ENCODE measurements at places on chromosomes 16 and 17.
A peak's percentile ranks its signal among the peaks of the same experiment; 100 is the strongest.

- peak; percentile 88 for DNase-seq
Observed at GRCh38 chr16:3020247-3020603, at the start of gene TNFRSF12A. Gene TNFRSF12A (plus strand): TSS chr16:3020368. CDS start chr16:3020398, 30 bp downstream.

DNA sequence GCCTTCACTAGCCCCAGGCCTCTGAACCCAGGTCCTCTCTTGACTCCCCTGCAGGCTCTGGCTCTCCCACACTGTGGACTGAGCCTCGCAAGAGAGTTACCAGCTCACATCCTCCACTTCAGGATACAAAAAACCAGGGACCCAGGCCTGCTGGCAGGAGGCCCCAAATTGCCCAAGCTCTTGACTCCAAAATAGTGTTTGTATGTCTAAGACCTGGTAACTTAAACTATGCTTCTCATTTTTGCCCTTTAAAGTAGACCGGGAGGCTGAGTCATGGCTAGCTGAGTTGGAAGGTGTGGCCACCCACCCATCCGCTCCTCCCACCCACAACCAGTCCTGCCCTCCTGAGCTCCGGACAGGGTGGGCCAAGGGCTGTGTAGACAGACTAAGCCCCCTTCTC, 250.0 kb downstream of the SOX9 start:
- DNase-seq, result no peak

- no peak for DNase-seq
Observed at GRCh38 chr17:29073520-29073919, 30.6 kb downstream of the PIPOX start.

DNA sequence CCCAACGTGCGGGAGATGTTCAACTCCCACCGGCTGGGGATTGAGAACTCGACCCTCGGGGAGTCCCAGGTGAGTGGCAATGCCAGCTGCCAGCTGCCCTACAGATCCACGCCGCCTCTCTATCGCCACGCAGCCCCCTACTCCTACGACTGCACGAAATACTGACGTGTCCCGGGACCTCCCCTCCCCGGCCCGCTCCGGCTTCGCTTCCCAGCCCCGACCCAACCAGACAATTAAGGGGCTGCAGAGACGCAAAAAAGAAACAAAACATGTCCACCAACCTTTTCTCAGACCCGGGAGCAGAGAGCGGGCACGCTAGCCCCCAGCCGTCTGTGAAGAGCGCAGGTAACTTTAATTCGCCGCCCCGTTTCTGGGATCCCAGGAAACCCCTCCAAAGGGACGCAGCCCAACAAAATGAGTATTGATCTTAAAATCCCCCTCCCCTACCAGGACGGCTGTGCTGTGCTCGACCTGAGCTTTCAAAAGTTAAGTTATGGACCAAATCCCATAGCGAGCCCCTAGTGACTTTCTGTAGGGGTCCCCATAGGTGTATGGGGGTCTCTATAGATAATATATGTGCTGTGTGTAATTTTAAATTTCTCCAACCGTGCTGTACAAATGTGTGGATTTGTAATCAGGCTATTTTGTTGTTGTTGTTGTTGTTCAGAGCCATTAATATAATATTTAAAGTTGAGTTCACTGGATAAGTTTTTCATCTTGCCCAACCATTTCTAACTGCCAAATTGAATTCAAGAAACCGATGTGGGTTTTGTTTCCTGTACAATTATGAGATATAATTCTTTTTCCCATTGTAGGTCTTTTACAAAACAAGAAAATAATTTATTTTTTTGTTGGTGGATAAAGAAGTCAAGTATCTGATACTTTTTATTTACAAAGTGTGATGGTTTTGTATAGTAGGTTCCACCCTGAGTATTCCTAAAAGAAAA, 2.3 kb downstream of the FOXC2 start:
- no peak for DNase-seq

DNA sequence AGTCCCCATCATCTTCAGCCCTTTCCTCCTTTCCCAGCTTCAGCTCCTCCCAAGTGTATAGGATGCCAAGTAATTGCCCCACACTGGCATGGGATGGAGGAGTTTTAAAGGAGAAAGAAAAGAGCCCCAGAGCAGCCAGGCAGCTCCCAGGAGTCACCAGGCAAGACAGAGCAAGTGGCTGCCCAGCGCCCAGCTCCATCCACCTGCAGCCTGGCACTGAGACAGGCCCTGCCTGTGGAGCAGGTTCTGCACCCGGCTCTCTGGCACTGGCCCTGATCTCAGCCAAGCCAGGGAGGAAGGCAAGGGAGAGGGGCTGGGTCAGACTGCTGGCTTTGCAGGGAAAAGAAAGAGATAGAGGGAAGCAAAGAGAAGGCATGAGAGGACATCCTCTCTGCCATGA, 21.7 kb downstream of the FOXN1 start:
- no peak for DNase-seq

DNA sequence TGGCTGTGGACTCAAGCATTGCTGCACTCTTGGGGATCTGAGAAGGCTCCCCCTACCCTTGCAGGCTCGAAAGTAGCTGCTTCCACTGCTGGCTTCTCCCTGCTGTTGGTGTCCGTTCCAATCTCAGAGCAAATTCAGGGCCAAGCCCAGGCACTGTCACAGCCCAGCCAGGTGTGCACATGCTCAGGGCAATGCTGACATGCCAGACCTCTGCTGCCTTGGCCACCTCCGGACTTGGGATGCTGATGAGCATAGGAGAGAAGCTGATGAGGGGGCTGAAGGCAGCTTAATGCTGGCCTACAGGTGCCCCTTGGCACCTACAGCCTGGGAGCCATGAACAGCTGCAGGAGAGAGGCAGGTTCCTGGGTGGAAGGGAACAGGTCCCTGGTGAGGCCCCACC, 273.7 kb upstream of the KCNJ16 start:
- no peak for DNase-seq

- DNase-seq, result no peak
Observed at GRCh38 chr17:68427575-68427974, 29.7 kb downstream of the WIPI1 start.

GRCh38 chr16:87960852-87961251, 9.6 kb downstream of the BANP start:
- no peak for DNase-seq

DNA sequence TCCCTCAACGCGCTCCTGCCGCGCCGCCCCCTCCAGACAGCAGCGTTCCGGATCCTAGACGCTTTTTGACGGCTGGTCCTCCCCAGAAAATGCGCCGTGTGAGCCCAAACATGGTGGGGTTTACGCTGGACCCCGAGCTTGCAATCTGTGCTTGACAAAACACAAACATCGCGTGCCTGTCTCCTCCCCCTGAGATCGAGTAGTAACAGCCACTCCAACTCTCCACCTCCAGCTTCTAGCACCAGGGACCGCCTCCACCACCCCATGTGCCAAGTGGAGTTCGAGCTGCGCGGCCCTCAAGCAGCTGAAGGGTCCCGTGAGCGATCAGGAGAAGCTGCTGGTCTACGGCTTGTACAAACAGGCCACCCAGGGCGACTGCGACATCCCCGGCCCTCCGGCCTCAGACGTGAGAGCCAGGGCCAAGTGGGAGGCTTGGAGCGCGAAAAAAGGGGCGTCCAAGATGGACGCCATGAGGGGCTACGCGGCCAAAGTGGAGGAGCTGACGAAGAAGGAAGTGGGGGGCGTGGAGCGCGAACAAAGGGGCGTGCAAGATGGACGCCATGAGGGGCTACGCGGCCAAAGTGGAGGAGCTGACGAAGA, 656 bp upstream of the GEMIN4 start:
- DNase-seq, result no peak

DNA sequence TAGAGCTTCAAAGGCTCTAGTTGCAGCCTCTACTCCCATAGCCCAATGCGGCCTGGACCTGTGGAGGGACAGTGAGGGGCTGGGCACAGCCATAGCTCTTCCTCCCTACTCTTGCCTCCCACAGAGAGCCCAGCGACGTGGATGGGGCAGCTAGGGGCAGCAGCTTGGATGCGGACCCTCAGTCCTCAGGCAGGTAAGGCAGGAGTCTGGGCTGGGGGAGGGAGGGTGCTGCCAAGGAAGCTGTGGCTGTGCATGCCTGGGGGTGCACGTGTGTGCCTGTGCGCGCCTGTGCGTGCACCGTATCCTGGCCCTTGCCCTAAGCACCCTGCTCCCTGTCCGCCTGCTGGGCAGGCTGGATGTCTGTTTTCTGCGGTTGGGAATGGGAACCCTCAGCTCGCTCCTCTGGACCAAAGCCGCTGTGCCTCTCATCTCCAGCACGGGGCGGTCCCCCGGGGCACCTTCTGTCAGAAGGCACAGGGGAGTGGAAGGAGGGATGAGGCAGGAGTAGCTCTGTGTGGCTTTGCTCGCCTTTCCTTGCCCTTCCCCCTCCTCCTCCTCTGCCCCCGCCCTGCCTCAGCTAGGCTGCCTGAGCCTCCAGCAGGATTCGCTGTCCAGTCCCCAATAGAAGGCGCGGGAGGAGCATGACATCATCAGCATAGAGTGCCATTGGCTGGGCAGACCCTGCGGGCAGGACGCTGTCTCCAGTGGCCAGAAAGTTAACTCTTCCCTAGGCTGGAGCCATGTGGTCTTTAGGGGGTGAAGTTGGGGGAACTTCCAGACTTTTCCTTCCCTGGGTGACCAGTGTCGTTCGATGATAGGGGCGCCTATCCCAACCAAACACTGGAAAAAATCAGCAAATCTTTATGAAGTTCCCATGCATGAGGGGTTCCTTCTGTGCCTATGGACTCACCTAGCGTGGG, 797 bp downstream of the PRCD start:
- peak; percentile 38 for DNase-seq

- DNase-seq, result no peak
Observed at GRCh38 chr17:59378675-59379074, 47.2 kb downstream of the YPEL2 start.

GRCh38 chr16:1093284-1094123, 2.5 kb downstream of the C1QTNF8 start:
- DNase-seq, result no peak

GRCh38 chr17:13513039-13513405, 88.7 kb downstream of the HS3ST3A1 start:
- DNase-seq, result no peak

- DNase-seq, result no peak
Observed at GRCh38 chr16:85729452-85730185, 21.3 kb downstream of the C16orf74 start.

DNA sequence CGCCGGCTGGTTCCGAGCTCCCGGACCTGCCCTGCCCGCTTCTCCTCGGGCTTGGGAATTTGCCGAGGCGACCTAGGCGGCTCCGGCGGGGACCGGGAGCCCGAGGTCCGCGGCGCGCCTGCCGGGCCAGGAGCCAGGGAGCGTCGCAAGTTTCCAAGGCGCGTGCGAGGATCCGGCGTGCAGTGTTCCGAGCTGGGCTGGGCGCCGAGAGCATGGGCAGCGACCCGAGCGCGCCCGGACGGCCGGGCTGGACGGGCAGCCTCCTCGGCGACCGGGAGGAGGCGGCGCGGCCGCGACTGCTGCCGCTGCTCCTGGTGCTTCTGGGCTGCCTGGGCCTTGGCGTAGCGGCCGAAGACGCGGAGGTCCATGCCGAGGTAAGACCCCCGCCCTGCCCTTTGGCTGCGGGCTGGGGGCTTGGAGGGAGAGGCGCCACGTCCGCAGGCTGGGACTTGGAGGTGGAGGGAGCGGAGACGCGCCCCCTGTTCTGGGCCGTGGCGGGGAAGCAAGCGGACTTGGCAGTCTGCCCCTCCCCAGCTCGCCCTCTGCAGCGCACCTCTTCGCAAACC, 668 bp downstream of the MMP15 start:
- DNase-seq, result peak; percentile 54

DNA sequence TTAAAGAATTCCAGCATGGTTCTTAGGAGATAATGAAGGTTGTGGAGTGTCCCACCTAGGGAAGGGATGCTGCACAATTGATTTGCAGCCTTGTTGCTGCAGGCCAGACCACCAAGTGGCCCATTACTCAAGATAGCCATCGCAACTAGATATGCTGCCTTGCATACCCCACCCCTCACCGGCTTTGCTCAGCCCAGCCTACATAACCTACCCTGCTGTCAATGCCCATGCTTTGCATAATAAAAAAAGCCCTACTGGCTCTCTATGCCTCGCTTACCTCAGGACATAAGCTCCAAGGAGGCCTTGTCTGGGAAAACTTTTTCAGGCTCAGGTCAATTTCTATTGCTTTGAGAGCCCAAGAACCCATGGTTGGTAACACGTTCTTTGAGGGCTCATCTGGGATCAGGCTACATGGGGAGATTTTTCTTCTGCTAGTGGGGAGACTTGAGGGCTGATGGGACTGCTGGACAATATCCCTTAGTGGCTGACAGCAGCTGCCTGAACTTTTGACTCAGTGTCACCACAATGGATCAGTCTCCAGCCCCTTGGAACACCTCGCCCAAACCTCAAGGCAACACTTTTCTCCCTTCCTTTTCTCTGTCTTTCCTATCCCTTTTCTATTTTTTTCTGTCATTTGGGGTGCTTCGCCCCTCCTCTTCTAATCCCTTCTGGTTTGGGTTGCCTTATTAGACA, 38.3 kb downstream of the SCPEP1 start:
- DNase-seq, result no peak

GRCh38 chr16:88526906-88527185, 43.4 kb upstream of the ZC3H18 start:
- DNase-seq, result peak; percentile 38

- peak; percentile 35 for DNase-seq
Observed at GRCh38 chr17:58336456-58337209, 8.0 kb upstream of the TSPOAP1 start.

DNA sequence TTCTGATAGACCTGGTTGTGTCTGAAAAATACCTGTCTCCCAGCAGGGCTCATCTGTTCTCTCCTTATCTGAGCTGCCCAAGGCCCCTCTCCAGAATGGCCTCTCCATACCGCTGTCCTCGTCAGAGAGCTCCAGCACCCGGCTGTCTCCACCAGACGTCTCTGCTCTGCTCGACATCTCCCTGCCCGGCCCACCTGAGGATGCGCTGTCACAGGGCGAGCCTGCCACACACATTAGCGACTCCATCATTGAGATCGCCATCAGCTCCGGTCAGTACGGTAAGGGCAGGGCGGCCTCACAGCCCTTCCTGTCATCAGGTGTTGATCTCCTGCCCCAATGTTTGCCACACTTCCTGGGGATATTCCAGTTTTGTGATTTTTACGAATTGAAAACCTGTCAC, 10.2 kb upstream of the JPT2 start:
- DNase-seq, result no peak

- DNase-seq, result no peak
Observed at GRCh38 chr17:80374732-80375585, 40.0 kb upstream of the ENDOV start.

DNA sequence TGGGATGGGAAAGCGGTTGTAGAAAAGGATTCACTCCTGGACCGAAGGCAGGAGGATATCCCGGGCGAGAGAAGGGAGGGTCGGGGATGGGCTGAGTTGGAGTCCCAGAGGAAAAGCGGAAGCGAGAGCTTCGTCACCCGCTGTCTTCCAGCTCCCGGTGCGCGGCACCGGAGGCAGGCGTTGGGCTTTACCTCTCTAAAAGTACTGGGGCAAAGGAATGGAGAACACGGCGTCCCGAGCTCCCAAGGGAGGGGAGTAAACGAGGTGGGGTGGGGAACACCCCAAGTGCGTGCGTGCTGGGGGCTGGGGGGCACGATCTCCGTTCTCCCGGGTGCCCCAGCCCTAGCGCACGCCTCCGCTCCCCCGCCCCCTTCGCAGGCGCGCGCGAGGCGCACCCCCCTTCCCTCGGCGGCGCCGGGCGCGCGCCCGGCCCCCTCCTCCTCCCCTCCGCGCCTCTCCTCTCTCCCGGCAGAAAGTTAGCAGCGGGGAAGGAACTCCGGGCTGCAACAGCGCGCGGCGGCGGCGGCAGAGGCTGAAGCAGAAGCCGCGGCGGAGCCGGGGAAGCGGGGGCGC, at the start of gene HS3ST4:
TSS of gene HS3ST4 (plus strand) at position 441 of the 573 bp plus-strand sequence.
- DNase-seq, result no peak

- DNase-seq, result no peak
Observed at GRCh38 chr17:58492238-58493121, 4.3 kb upstream of the HSF5 start.
